NCI-H146 (cell line): ENCODE measurements at places on chromosomes 1 and 21.

- DNase-seq, result no peak
Measured at GRCh38 chr1:198122693-198123092, 34.1 kb upstream of the NEK7 start.

- DNase-seq, result no peak
Measured at GRCh38 chr1:11448373-11449099, 30.4 kb upstream of the DISP3 start.

- no peak for DNase-seq
Measured at GRCh38 chr21:25872271-25872670, 137.5 kb downstream of the GABPA start.

GRCh38 chr1:211711315-211711705 lies 35.9 kb upstream of the NEK2 start:
- DNase-seq, result no peak

DNA sequence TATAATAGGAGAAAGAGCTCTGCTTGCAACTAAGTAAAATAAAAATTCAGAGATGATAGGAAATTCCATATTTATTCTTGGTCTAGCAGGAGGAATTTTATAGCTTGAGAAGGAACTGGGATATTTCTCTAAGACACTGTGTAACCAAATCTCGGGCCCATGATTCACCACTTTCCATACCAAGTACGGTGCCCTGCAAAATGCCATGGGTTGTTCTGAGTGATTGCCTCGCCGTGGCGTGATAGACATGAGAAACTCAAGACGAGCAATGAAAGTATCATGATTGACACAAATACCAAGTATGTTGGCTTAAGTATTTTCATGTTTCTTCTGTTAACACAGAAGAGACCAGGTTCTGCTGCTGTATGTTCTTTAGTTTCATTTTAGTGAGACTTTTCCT lies 167.2 kb downstream of the LMO4 start:
- DNase-seq, result no peak

- DNase-seq, result no peak
Measured at GRCh38 chr1:197799271-197799670, 24.0 kb upstream of the DENND1B start.

DNA sequence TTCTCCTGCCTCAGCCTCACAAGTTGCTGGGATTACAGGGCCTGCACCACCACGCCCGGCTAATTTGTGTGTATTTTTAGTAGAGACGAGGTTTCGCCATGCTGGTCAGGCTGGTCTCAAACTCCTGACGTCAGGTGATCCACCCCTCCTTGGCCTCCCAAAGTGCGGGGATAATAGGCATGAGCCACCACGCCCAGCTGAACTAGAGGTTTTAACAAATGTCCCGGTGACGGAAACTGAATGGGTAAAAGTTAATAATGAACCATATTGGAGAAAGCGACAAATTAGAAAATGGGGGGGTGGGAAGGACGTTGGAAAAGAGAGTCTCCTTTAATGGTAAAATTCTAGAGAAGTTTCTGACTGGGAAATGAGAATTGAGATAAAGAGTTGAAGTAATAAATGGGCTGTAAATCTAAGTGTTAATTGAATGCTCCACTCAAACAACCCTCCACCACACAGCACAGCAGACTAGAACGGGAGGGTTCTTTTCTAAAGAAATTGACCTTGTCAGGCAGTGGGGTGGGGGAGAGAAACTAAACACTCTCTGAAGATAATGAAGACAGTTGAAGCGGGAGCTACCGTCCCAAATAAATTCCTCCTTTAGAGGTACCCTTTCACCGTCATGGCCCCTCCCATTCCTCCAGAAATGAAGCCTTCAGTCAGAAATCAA lies 46.9 kb upstream of the PUM1 start:
- DNase-seq, result no peak

- DNase-seq, result no peak
Measured at GRCh38 chr1:165187031-165188009, 169.2 kb downstream of the LMX1A start.

DNA sequence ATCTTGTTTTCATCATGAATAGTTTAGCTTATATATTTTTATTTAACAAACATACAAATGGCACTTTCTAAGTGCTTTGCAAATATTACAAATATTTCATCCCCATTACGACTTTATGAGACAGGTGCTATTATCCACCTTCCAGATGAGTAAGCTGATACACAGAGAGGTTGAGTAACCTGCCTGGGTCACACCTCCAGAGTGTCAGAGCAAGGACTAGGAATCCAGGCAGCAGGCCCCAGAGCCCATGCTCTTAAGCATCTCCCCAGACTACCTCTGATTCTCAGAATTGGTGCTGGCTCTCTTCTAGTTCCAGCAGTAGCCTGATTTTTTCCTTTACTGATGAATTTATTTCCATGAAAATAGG lies 40.0 kb downstream of the EPHB2 start:
- no peak for DNase-seq
